Suppressor macrophage treated with lipopolysaccharide for 1 hour (primary cell): ENCODE measurements at places on chromosomes 4 and X.

DNA sequence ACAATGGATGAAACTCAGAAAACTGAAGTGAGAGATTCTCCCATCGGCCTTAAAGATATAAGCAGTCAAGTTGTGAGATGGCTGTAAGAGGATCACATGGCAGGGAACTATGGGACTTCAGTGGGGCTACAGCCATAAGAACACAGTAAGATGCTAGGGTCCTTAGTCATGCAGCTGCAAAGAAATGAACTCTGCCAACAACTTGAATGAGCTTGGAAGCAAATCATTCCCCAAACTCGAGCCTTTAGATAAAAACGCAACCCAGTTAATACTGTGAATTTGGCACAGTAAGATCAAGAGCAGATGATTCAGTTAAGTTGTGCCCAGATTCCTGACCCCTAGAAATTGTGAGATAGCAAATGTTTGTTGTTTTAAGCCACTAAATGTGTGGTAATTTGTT lies 117.3 kb downstream of the FAM13A start:
- no peak for DNase-seq

- DNase-seq = peak; percentile 33
Measured at GRCh38 chr4:72302981-72303704, 265.9 kb downstream of the ADAMTS3 start.

DNA sequence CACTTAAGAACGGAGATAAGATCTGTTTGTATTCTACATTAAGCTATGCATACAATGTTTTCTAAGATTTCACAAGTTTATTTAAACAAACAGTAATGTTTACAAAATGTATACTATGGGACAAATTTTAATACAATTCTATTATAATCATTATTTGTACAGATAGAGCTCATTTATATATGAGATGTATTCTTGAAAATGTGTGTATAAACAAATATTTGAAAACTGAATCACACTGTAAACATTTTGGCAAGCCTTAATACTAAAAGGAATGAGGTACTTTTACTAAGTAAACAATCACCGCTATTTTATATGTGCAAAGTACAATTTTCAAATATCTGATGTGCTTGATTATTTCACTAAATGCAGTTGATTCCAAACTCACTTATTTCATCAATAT lies 119.2 kb upstream of the MAB21L2 start:
- no peak for DNase-seq

DNA sequence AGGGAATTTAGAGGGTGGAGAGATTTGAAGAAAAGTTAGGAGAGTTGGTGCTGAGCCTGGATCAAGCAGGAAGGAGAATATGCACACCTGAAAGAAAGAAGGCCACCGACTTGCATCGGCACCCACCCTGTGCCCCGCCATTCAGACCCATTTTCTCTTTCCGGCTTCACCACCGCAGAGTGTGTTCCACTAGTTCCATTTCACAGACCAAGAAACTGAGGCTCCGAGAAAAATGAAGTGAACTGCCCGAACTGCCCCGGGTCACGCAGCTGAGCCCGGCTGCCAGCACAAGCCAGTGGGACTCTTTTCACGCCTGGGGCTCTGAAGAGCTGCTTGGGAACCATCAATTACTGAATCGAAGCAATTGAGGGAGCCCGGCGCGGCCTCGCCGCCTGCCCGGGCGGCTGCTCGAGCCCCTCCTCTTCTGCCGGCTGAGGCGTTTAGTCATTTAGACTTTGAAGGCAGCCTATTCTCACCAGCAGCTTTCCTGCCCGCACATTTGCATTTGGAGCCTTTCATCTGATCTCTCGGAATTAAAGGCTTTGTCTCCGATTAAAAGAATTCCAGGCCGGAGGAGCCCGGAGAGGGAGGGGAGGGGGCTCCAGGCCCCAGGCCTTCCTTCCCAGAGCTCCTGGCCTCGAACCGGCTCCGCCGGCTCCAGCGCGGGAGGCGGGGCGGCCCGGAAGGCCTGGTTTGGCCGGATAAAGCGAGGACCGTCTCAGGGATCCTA lies 140.2 kb upstream of the PJA1 start:
- DNase-seq = no peak

DNA sequence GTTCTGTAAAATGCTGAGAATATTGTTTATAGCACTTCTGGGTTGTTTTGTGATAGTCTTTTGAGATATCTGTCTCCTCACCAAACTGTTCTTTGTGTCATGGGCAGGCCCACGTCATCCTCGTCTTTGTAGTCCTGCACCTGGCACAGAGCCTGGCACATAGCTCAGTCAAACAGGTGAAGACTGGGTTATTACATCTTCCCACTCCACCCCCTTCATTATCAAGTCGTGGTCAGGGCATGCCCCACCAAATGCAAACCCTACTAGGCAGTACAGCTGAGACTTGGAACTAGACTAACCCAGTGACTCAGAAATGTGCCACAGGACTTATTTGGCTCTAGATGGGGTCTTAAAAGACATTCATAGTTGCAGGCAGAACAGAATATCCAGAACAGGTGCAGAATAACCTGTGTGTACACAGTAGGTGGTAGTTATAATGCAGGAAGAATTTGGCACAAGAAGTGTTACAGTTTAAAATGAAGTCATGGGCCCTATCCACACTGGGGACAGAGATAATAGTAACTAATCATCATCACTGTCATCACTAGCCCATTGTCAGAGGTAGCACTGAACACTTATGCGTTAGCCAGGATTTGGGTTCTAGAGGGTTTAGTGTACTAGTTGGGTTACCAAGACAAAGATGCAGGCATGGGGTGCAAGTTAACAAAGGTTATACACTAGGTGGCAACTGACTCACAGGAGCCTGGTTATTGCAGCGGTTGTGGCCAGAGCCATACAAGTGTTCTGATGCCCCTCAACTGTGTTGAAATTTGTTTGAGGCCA lies 74.9 kb downstream of the TBL1X start:
- DNase-seq = no peak

GRCh38 chr4:83974111-83974780 lies 438.3 kb downstream of the GPAT3 start:
- no peak for DNase-seq

GRCh38 chrX:69951753-69952152 lies 98.0 kb downstream of the AWAT2 start:
- no peak for DNase-seq

DNA sequence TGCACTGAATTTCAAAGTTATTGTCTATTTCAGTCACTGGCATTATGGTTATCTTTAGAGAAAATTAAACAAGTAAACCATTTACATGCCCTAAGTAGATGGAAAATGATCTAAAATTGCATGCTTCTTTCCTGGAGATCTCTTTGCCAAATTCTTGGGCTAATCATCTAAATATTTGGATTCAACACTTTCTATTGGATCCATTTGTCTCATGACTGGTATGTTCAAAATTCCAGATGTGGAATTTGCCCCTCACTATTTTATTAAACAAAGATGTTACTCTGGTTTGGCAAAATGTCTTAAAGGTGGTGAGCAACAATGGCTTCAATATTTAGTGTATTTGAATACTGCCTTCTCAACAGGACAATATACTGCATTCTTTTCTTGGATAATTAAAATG lies 147.5 kb upstream of the CASK start:
- no peak for DNase-seq

DNA sequence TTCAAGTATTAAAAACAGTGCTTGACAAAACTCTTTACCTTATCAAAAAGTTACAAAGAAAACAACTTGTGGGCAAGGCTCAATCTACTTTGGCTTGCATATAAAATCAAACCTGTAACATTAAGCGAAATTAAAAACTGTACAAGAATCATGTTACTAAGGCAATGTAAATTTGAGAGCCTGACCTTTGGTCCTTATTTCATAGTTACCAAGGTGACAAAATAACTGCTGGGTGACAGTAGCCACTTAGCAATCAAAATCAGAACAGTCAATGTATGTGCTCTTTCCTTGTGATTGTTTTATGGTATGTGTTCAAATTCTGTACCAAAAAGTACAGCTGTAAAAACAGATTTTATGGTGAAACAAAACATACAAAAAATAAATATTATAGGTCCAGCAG lies 204.0 kb downstream of the RASL11B start:
- DNase-seq = no peak

DNA sequence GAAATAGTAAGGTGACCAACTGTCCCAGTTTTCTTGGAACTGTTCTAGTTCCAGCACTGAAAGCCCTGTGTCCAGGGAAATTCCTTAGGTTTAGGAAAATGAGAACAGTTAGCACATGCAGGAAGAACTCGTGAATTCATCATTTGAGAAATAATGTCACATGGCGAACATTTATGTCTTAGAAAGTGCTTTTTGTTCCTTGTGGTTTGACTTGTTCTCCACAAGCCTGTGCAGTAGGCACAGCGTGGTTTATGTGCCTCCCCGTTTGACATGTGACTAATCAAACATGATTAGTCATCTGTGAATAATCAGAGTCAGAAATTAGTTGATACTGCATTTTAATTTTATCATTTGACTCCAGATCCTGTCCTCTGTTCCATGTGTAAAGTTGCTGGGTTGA lies 556.0 kb upstream of the CPEB2 start:
- peak; percentile 62 for DNase-seq

DNA sequence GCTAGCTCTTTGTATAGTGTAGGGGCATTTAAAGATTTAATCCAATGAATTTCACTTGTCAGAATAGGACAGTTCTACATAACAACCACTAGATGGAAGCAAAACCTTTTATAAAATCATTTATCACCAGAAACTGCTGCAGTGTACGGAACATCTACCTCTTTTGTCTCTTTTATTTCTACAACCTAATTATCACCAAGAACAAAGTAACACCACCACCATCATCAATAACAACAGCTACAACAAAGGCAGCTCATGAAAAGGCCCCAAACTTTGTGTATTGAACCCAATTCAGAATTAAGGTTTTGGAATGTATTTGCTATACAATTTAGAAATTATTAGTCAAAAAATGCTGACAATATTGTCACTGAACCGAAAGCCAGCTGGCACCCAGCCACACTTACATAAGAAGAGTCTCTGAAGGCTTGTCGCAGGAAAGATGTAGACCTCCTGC lies 260.9 kb upstream of the RPS6KA3 start:
- no peak for DNase-seq

GRCh38 chr4:40301603-40302002 lies 33.5 kb upstream of the CHRNA9 start:
- no peak for DNase-seq

- no peak for DNase-seq
Measured at GRCh38 chrX:51024106-51024696, 113.7 kb downstream of the BMP15 start.

- DNase-seq = no peak
Measured at GRCh38 chr4:122658377-122658776, 37.5 kb upstream of the IL21 start.

GRCh38 chr4:133995243-133995960 lies 206.2 kb downstream of the PABPC4L start:
- no peak for DNase-seq

DNA sequence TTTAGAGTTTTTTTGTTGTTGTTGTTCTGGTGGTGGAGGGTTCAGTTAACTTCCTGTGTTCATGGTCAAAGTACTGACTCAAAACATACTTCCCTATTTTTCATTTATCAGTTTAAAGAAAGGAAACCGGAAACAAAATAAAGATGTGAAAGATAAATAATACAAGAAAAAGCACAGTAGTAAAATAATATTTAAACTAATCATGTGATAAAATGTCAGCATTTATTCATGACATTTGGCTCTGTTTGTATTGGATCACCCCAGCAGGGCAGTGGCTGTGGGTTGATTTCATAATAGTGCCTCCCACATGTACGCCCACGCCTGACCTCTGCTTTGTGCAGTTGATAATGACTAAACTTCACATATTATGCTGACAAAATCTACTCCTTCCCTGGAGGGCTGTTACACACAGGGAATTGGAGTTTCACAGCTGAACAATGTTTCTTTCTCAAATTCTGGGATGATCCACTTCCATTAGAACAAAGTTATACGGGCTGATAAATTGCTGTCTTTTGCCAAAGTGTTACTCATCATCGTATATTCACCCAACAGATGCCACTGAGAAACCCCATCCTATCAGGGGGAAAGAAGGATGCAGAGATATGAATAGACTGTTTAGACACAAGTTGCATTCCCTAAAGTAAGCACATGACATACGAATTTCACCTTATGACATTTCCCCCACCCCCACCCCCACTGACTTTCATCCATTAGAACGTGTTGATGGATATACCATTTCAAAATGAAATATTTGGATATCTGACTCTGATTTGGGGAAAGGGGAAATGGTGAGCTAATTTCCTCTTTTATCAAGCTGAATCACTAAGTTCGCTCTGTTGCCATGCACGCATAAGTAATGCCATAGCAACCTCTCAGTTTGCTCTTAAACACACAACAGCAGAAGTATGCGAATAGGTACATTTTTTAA lies 48.3 kb downstream of the AMELX start:
- DNase-seq = peak; percentile 95

GRCh38 chr4:56986192-56986591 lies 7.5 kb downstream of the POLR2B start:
- no peak for DNase-seq

DNA sequence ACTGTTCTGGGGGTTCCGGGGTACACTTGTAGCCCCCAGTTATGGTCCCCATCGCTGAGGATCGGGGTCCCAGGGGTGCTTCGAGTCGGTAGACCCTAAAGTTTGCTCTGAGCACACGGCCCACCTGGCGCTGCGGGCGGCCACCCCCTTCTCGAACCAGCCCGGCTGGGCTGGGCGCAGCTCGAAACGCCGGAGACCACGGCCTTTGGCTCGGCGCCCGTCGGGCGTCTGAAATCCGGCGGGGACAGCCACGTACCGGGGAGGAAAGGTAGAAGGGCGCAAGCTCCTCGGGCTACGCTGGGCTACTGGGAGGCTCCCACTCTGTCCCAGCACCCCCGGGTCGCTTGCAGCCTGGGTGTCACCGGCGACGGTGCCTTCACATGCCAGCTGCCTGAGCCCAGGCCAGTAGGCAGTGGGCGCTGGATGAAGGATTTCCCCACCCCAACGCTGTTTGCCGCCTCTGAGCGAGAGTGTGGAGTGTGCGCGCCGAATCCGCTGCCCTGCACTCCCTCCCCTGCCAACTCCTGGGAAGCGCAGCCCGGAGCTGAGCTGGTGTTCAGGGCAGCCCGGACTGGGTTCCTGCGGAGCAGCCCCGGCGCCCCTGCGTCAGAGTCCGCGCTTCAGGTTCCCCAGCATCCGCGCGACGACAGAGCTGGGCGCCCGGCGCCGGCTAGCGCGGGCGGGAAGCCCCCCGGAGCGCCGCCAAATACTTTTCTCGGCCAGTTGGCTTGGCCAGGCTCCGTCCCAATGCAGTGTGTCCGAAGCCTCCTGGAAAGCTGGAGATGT lies 637 bp downstream of the MAMLD1 start:
- DNase-seq = peak; percentile 60

DNA sequence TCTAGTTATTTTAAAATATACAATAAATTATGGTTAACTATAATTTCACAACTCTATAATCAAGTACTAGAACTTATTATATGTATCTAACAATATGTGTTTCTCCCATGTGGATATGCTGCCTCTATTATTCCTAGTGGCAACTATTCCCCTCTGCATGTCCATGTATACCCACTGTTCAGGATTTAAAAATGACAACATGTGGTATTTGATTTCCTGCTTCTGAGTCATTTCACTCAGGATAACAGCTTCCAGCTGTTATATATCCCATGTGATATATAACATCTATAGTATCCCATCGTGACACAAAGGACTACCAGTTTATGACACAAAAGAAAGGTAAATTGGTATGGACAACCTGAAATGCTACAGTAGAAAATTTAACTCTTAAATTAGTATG lies 167.4 kb upstream of the TACR3 start:
- no peak for DNase-seq
